MV-4-11 (cell line): ENCODE measurements at places on chromosomes 5 and 9.

DNA sequence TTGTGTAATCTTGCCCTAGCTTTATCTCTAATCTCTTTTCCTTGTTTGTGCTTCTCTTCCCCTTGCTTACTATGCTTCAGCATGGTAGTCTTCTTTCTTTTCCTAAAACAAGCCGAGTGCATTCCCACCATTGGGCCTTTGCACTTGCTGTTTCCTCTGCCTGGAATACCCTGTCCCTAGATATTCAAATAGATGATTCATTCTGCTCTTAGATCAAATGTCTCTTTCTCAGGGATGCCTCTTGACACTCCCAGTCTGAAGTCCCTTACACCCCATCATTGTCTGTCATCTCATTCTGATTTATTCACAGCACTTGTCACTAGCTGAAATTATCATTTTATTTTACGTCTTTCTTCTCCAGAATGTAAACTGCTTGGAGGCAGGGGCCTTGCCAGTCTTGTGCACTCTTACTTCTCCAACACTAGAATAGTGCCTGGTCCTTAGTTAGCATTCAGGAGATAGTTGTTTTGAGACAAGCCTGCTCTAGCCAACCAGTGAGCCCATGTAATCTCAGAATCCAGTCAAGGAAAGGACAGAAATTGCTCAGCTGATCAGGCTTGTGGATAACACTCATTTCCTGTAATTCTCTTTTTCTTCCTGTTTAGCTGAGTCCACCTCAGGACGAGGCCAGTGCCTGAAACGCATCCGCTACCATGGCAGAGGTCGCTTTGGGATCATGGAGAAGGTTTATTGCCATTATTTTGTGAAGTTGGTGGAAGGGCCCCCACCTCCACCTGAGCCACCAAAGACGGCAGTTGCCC, 25.4 kb downstream of the MRPL22 start:
- no peak for DNase-seq

- peak; percentile 45 for DNase-seq
These were observed 560.3 kb upstream of the KLF4 start for GRCh38 chr9:108049671-108050494.

- DNase-seq, result no peak
These were observed 13.8 kb upstream of the SNX2 start for GRCh38 chr5:122761115-122761514.

- DNase-seq, result no peak
These were observed 110.1 kb downstream of the ERCC6L2 start for GRCh38 chr9:95985440-95986055.

DNA sequence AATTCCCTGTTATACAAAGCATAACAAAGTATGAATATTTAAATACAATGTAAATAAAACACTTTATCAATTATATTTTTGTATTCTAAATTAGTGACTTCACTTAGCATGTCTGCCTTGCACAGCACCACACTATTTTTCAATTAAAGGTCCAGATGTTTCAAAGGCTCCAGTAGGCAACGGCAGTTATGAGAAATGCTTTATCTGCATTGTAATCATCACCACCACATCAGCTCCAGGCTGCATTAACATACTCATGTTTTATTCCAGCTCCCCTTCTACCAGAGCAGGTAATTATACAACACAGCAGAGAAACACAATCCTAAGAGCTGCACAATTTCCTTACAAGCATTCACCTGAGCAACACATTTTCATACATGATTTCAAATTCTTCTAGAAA, 102.8 kb downstream of the MAPKAP1 start:
- DNase-seq, result no peak

- no peak for DNase-seq
These were observed 22.4 kb downstream of the TNFAIP8 start for GRCh38 chr5:119378075-119378700.

DNA sequence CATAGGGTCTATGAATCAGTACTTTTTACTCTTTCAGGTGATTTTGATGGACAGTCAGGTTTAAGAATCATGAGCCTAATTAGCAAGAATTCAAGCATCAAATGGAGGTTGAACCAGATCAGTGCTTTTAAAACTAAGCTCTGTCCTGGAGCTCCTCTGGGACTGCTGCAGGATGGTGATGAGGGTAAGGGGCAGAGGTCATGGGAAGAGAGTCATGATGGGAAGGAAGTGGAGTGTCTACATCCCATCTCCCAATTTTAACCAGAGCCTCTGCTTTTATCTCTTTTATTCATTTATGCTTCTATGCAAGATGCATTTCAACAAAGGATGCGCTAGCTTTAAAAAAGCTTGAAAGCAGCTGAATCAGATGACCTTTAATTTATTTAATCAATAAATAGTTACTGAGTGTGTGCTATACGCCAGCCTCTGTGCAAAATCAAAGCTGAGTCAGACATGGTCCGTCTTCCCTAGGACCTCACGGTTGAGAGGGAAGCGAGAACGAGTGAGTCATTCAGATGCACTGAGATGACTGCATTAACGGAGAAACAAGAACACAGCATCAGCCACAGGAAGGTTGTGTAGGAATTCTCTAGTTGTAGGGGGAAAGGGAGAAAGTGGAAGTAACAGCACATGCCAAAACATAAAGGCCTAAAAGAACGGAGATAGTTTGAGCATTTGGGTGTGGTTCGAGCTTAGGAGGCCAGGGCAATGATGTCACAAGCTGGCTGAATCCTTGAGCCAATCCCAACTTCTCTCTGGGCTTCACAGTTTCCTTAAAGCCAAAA, 441.6 kb upstream of the BRINP1 start:
- peak; percentile 27 for DNase-seq

- DNase-seq, result no peak
These were observed 328.9 kb upstream of the IRX2 start for GRCh38 chr5:3080366-3080765.

GRCh38 chr5:157468293-157468965, 8.4 kb downstream of the NIPAL4 start:
- DNase-seq, result no peak

DNA sequence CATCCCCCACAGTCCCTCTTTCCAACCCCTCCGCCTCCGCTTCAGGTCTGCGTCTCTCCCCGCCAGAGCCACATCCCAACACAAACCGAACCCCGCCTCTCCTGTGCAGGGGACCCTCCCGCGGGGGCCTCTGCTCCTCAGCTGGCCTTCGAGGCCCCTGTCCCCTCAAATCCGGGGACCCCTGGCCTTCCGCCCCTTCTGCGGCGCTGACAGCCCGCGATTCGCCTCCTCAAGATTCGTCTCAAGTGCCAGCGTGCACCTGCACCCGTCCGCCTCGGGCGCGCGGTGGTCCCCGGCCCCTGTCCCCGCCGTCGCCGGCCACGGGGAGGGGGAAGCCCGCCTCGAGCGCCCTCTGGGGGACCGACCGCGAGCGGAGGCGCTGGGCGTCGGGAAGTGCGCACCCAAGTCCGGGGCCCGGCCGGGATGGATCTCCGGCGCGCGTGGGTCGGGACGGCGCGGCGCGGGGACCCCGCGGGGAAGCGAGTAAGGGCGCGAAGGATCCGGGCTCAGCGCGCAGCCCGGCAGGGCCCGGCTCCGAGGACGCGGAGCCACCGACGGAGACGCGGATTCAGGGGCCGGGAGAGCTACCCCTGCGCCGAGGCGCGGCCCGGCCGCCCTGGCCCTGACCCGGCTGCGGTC, 623 bp downstream of the FLT4 start:
- no peak for DNase-seq

DNA sequence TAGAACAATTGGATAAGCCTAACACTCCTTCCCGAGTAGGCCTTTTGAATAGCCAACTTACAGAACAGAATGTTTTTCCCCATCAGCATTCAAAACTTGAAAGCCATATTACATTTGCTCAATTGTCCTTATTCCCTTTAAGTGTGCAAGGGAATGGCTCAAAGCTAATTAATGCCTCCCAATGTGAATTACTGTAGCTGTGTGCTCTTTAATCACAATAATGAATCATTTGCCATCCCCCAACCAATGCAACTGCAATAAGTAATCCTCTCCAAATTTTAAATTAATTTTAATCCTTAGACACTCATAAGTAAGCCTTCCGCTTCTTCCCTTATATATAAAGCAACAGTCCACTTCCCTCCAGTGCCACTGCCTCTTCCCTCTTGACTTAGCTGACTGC, 115.9 kb downstream of the DROSHA start:
- no peak for DNase-seq

DNA sequence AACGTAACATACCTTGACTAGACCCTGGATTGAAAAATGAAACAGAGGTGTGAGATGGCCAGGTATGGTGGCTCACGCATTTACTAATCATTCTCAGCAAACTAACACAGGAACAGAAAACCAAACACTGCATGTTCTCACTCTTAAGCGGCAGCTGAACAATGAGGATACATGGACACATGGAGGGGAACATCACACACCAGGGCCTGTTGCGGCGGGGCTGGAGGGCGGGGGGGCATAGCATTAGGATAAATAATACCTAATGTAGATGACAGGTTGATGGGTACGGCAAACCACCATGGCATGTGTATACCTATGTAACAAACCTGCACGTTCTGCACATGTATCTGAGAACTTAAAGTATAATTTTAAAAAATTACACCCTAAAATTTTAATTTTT, 15.9 kb downstream of the RAPGEF6 start:
- DNase-seq, result no peak

GRCh38 chr9:36748322-36748899, 175.7 kb downstream of the MELK start:
- DNase-seq, result peak; percentile 14

DNA sequence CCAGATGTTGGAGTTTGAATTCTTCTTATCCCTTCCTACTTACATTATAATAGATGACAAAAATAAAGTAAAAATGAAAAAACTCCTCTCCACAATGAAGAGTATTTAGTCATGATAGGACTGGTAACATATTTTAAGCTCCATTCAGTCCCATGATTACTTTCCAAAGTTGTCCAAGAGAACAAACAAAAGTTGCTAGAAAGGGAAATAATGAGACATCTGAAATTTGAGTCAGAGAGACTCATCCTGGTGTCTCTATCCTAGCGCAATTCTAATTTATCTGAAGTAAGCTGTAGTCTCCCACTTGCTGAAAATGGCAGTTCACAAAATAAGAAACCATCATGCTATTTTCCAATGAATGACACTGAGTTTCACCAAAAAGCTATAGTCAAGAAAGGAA, 152.2 kb downstream of the BNC2 start:
- no peak for DNase-seq

- no peak for DNase-seq
These were observed 64.9 kb downstream of the SECISBP2 start for GRCh38 chr9:89383030-89383720.

DNA sequence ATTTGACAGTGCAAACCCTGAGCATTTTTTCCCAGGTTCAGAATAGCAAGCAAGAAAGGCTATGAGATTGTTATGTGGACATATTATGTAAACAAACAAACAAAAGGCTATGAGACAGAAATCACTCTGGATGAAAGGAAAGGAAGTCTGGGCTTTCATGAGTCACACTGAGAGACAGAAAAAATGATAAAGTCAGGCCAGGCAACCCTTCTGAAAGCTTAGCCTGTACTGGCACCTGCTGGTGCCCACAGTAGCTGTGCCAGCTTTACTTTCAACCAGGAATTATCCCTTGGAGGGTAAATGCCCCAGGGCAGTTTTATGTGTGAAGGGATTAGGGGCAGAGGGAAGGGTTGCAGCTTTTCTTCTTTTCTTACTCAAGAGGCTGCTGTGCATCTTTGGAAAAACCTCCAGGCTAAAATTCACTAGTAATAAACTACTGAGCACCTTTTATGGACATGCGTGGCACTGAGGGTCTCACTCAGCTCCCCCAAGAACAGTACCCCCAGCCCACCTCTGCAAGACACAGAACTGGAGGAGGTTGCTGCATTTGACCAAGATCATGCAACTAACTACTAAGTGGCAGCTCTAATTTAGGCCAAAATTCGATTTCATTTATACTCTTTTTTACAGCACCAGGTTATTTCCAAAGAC, 41.7 kb downstream of the ACTL7B start:
- peak; percentile 61 for DNase-seq

DNA sequence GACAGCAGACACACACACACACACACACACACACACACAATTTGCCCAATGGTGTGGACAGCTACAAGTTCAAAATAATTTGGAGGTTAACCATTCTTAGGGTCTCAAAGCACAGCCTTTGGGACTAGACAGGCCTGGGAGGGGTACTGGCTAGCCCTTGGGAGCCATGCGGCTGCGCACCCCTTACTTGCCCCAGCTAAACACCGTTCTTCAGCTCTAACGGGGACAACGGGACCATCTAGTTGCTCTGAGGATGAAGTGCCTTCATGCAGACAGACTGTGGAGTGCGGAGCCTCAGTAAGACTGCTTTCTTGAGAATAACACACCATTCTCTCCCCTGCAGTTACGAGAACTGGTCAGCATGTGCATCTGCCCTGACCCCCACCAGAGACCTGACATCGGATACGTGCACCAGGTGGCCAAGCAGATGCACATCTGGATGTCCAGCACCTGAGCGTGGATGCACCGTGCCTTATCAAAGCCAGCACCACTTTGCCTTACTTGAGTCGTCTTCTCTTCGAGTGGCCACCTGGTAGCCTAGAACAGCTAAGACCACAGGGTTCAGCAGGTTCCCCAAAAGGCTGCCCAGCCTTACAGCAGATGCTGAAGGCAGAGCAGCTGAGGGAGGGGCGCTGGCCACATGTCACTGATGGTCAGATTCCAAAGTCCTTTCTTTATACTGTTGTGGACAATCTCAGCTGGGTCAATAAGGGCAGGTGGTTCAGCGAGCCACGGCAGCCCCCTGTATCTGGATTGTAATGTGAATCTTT, 64.6 kb downstream of the PSMB7 start:
- no peak for DNase-seq

DNA sequence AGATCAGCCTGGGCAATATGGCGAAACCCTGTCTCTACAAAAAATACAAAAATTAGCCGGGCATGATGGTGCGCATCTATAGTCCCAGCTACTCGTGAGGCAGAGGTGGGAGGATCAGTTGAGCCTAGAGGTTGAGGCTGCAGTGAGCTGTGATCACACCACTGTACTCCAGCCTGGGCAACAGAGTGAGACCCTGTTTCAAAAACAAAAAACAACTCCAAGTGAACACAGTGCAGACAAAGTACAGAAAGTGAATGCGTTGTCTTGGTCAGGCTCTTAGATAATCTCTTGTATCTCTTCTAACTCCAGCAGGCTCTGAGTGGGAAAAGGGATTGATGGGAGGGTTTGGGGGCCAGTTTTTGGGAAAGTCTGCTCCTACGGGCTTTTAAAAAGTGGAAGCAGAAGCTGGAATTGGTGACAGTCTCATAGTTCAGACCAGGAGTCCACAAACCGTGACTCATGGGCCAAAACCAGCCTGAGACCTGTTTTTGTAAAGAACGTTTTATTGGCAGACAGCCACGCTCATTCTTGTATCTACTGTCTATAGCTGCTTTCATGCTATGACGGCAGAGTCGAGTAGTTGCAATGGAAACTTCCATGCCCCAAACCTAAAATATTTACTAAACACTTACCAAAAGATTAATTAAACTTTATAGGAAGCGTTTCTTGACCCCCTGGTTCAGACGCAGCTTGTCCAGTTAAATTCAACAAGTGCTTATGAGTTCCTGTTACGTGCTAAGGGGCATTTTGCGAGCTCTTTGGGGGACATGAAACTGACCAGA, 32.9 kb downstream of the NDST1 start:
- DNase-seq, result peak; percentile 49
